Breast epithelium (tissue), 4 donors: ENCODE measurements at places on chromosomes 5 and 9.
A peak's percentile ranks its signal among the peaks of the same experiment; 100 is the strongest.

DNA sequence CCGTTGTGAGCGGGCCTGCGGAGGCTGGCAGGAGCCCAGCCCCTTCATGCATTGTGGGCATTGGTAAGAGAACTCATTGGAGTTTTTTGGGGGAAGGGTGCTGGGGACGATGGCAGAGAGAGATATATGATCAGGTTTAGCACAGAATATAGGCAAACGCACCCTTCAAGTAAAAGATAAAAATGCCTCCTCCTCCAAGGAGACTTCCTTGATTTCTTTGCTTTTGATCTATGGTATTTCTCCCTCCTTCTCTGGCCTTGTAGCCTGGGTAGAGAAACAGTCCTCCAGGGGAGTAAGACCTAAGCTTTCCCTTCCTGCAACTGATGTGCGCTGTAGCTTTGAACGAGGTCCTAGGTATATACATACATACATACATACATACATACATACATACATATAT is 960 bp upstream of the PPARGC1B start:
- no peak for DNase-seq

GRCh38 chr9:132518626-132519025 is 63.8 kb upstream of the BARHL1 start:
- DNase-seq: no peak

DNA sequence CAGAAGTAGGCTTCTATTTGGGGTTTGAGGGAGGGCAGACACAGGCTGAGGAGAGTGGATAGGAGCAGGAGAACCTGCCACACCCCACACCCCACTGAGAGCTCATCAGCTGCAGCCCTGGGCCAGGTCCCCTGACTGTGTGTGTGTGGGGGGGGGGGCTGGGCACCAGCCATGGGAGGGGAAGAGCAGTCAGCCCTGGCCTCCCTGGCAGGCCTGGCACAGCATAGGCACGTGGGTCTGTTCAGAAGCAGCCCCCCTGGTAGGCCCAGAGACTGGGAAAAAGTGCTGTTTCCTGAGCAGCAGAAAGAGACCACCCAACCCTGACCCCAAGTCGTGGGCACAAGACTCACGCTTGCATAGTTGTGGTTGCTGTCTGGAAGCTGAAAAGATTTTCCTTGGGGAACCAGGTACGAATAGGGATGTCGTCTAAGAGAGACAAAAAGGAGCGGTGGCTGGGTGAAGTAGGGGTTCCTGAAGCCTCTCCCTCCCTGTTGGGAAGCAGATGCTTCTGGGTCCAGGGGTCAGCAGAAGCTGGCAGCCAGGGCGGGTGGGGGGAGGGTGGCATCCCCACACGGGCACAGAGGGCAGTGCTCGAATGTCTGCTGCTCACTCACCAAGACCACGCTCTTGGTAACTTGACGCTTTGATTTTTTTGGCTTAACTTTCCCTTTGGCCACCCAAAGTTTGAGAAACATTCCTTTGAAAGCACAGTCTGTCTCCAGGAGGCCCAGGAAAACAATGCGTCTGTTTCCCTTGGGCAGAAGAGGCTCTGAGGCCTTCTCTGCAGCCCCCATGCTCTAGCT is 2.9 kb downstream of the NSMF start:
- DNase-seq: no peak

- no peak for DNase-seq
Measured at GRCh38 chr9:105264380-105264779, 19.9 kb downstream of the SLC44A1 start.

DNA sequence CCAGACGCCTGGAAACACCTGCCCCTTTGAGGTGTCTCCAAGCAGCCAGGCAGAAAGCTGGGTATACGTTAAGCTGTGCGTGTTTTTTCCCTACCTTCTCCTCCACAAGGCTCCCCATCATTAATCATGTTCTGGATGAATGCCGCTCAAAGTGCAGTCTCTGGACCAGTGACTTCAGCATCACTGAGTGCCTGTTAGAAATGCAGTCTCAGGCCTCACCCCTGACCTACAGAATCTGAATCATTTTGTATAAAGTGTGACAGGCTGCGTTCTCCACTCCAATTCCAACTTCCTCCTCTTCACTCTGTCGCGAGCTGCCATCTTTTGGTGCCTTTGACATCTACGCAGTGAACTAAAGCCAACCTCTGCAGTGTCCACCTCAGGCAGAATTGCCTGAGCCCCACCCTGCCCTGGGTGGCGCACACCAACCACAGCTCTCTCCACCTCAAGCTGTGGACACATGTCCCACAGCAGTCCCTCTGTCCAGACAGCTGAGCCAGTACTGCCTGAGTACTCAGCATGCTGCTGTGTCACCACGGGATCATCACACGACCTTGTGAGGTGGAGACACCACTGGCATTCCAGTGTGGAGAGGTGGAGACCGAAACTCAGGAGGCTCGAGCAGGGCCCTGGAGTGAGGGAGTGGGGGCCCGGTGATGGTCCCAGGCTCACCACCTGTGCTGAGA is 14.2 kb downstream of the PTPN3 start:
- no peak for DNase-seq

GRCh38 chr9:114469091-114469853 is 36.0 kb downstream of the WHRN start:
- DNase-seq: no peak

DNA sequence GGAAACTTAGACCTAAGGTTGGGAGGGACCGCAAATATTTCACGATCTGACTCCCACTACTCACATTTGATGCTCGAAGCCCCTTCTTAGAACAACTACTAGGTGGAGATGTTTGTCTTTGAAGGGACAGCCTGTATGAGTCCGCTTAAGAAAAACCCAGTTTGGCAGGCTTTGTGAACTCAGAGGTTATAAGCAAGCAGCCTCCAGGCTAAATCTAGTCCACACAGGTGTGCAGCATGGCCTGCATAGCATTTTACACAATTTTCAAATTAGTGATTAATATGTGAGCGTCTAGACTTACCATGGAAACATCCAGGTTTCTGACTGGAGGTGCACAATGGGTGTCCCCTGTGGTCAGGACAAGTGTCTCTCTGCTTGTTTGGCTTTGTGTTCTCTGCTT is 127.1 kb downstream of the KIF4B start:
- DNase-seq: no peak

DNA sequence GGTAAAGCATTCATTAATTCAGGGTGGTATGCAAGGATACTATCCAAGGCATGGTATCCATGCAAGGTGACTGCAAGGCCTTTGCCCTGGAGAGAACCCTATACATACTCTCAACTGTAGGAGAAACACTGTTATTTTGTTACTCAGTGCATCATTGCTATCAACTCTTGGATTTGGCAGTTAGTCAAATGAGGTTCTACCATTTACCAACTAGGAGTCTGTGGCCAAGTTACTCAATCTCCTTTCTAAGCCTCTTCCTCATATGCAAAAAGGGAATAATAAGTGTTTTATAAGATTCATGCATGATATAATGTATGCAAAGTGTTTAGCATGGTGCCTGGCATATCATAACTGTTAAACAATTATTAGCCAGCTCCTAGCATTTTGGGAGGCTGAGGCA is 4.0 kb downstream of the PCDHGC3 start:
- no peak for DNase-seq

DNA sequence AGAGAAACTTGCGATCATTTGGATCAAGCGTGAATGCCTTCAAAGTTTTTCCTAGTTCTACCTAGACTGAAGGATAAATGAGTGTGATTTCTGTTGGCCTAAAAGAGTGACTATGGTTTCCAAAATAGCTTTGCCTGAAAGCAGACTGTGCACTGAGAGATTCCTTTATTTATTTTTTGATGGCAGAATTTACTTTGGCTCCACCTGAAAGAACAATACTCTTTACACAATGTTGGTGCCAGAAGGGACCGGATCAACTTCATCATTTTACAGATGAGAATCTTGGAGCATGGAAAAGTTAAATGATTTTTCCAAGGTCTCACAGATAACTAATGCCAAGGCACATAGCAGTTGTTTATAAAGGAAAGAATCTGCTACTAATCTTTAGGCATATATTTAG is 199.6 kb downstream of the KCTD16 start:
- DNase-seq: no peak

- no peak for DNase-seq
Measured at GRCh38 chr5:16727755-16728325, 111.0 kb upstream of the RETREG1 start.

- DNase-seq: no peak
Measured at GRCh38 chr9:92064711-92065110, 50.5 kb downstream of the SPTLC1 start.

- DNase-seq: peak; percentile 84
Measured at GRCh38 chr9:38017149-38017884, 51.7 kb downstream of the SHB start.

DNA sequence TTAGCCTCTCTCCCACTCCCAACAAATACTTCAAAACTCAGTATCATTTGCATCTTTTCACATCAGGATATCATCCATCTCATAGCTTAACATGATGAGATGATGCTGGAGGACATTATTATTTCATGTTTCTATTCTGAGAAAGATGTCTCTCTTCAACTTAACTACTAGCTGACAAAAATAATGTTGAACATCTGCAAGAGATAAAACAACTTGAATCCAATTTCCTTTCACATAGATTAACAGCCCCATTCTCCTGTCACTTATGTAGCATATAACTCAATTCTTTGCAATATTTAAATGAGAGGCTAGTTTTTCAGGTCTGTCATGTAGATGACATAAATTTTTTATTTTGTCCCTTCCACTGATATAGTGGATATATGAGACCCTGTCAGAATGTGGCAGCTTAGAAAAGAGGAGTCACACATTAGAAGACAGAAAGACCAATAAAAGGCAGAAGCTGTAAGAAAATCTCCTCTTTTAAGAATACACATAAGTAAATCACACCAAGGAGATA is 239.2 kb upstream of the KIF2A start:
- no peak for DNase-seq

GRCh38 chr5:200985-201384 is 9.7 kb downstream of the LRRC14B start:
- no peak for DNase-seq

DNA sequence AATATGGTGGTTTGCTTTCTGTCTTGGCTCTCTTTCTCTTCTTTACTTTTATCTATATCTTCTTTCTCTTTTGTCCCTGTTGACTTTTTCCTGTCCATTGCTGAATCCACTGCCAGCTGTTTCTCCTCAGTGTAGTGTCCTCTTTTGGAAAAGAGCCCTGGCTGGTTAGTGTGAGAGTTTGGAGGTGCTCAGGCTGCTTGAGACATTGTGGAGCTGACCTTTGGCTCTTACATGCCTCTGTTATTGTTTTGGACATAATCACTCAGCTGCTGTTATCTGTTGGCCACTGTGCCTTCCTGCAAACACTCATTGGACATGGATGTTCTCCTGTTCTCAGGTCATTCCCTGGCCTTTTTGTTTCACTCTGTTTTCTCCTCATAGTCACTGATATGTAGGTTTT is 295.4 kb upstream of the RIOK2 start:
- no peak for DNase-seq
